Mesangial cell (primary cell): ENCODE measurements at places on chromosomes 6 and 20. TPM values are rescaled to one million over a fixed set of nuclear protein-coding genes. Genes with fewer than 3 reads are reported as not detected.

Gene CASS4
- 0.38 TPM in 1 of 2 replicates, not detected in the other for total RNA-seq

Gene SALL4
- total RNA-seq, result 0.65 and 1.8 TPM in 2 replicates

Gene PNISR
- 18.1 and 26.9 TPM in 2 replicates for total RNA-seq

Gene SPDEF
- total RNA-seq, result not detected in 2 replicates

Gene SLC32A1
- total RNA-seq, result not detected in 2 replicates

Gene TCF15
- total RNA-seq, result not detected in 2 replicates

Gene GHRH
- not detected in 2 replicates for total RNA-seq

Gene PLAGL1
- total RNA-seq, result 10.9 and 15.2 TPM in 2 replicates

Gene CDC5L
- 7.4 and 11.9 TPM in 2 replicates for total RNA-seq

Gene KIF6
- total RNA-seq, result 0.16 and 1.3 TPM in 2 replicates

Gene SMLR1
- total RNA-seq, result not detected in 2 replicates

Gene FAM83C
- total RNA-seq, result not detected in 2 replicates

Gene LPA
- total RNA-seq, result not detected in 2 replicates

Gene EFCAB8
- total RNA-seq, result under 0.01 TPM in 1 of 2 replicates, not detected in the other

Gene HUS1B
- total RNA-seq, result 0.16 and 0.76 TPM in 2 replicates

Gene AIF1
- total RNA-seq, result not detected in 2 replicates

Gene EEF1A2
- total RNA-seq, result 3.4 and 12.5 TPM in 2 replicates

Gene LAMA4
- 2.8 and 8.5 TPM in 2 replicates for total RNA-seq

Gene GSTA1
- total RNA-seq, result not detected in 2 replicates

Gene MYT1
- total RNA-seq, result not detected in 2 replicates
